Activated CD4-positive, alpha-beta memory T cell treated with anti-CD3 and anti-CD28 coated beads for 36 hours (primary cell): ENCODE measurements at places on chromosomes 7 and 10. TPM values are rescaled to one million over a fixed set of nuclear protein-coding genes. Genes with fewer than 3 reads are reported as not detected.

Gene OR2A1
- total RNA-seq: not detected

Gene TMEM184A
- not detected for total RNA-seq

Gene GPR37
- total RNA-seq: 0.07 TPM

Gene PRSS37
- not detected for total RNA-seq

Gene OR6B1
- not detected for total RNA-seq
